ENCODE measurements at places on chromosomes 4 and X. TPM values are rescaled to one million over a fixed set of nuclear protein-coding genes. Genes with fewer than 3 reads are reported as not detected.

Gene CPLX1
- total RNA-seq = 115 TPM

Gene GAGE13
- total RNA-seq = not detected

Gene UBQLN2
- 49.8 TPM for total RNA-seq

Gene BGN
- total RNA-seq = 0.56 TPM

Gene SHISA3
- total RNA-seq = 0.42 TPM

Gene TKTL2
- not detected for total RNA-seq

Gene PRKG2
- 29.7 TPM for total RNA-seq

Gene KLHL34
- total RNA-seq = 0.15 TPM

Gene CSAG3
- 7.4 TPM for total RNA-seq

Gene BEX2
- total RNA-seq = 150 TPM

Gene HTRA3
- total RNA-seq = 0.64 TPM

Gene TMEM156
- total RNA-seq = not detected

Gene ETDA
- total RNA-seq = not detected

Gene PHOX2B
- total RNA-seq = 101 TPM

Gene VCX
- 1.1 TPM for total RNA-seq

Gene KCND1
- total RNA-seq = 7.2 TPM

Gene GPR119
- total RNA-seq = not detected

Gene CHIC2
- total RNA-seq = 14.5 TPM

Gene BMX
- total RNA-seq = not detected
